ENCODE measurements at places on chromosomes 4 and X.

- no peak for DNase-seq
Observed at GRCh38 chr4:57445686-57446085, 335.5 kb upstream of the IGFBP7 start.

GRCh38 chr4:77911091-77911490, 48.5 kb downstream of the MRPL1 start:
- DNase-seq = no peak

DNA sequence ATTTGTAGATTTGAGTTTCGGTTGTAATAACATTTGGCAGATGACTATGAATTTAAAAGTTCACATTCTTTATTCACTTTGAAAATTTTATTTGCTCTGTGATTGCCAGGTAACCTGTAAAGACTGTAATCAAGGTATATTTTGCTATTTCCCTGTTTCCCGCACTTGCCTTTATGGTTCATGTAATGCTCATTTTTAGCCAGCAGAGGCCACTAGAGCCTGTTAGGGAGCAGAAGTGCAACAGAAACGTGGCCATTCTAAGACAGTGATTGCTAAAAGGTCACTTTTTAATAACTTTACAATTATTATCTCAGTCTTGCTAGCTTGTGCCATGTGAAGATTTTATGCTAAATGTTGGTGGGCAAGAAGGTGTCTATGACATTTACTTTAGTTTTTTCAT, 12.4 kb downstream of the YIPF6 start:
- DNase-seq = peak; percentile 30

GRCh38 chrX:312621-313331, 5.8 kb downstream of the GTPBP6 start:
- no peak for DNase-seq

GRCh38 chrX:145609951-145610511, 207.6 kb upstream of the SLITRK2 start:
- DNase-seq = no peak

DNA sequence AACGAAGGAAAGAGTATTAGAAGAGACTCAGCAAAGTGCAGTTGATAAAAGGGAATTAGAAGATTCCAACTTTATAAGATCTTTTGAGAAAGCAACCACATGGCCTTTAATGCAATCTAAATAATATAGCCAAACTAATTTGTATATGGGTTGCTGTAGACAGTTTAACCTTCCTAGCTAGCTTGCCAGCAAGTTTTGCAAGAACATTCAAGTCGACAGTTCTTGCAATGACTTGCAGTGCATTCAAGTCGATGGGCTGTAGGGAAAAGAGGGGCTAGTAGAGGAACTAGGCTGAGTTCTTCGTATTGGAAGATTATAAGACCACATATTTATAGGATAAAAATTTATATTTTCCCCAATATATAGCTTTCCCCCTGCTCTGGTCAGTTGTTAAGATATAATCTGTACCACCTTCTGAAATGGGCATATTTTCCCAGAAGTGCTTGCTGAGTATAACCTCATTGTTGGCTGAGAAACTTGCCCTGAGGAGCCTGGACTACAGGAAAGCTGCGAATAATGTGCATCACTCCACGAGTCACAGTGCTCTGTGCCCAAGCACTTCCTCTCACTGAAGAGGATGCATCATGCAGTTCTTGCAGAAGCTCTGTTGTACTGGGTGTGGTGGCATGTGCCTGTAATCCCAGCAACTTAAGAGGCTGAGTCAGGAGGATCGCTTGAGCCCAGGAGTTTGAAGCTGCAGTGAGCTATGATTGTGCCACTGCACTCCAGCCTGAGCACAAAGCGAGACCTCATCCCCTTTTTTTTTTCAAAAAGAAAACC, 56.7 kb downstream of the DOCK11 start:
- DNase-seq = no peak

GRCh38 chr4:154421618-154422017, 70.0 kb downstream of the DCHS2 start:
- no peak for DNase-seq

DNA sequence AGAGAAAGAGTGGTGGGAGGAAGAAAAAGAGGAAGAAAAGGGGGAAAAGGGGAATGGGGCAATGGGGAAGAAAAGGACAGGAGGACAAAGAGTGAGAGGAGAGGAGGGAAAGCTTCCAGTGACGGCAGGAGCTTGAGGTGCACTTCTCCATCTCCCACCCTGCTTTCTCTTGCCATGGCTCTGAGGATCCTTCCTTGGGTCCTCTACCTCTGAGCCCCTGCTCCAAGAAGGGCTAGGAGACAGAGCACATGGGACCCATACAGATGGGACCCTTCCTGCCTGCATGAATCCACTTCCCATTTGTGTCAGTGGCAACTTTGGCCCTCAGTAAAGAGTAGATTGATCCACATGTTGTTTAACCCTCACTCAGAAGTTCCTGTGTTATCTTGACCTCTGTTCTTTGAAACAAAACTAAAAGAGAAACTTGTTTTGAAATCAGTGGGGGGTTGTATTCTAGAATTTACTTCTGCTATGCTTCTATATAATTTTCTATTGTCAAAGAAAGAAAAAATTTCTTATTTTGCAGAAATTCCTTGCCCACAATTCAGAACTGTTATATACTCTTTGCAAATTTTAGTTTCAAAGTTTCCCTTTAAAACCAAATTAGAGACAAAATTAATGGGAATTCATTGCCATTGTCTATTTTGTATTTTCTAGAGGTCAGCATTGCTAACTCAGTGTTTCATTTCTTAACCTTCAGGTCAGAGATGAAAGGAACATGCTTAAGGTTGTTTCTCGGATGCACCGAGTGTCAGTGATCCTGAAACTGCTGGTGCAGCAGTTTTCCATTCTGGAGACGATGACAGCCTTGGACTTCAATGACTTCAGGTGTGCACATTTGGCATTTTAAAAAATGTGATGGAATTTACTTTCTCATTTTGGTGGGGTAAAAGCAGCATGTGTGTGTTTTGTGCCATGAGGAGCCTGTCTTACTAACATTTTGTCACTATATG, 5.0 kb downstream of the TDO2 start:
- no peak for DNase-seq

GRCh38 chr4:151527699-151528098, 118.7 kb downstream of the FHIP1A start:
- no peak for DNase-seq

DNA sequence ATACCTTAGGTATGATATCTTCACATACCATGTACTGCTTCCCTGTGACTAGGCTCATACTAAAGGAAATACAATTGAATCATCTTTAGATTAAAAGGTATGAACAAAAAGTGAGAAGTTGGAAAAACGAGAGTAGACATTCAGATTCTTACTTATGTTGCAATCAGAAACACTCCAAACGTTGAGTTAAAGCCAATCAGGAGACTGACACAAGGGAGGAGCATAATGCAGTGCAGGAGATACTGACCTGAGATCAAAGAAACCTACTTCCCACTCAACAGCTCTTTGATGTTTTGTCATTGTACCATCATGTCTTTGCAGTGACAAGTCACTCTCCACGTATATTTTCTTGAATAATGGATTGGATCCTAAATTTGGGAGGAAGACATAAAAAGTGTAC, 8.9 kb upstream of the PCDH18 start:
- DNase-seq = peak; percentile 7

DNA sequence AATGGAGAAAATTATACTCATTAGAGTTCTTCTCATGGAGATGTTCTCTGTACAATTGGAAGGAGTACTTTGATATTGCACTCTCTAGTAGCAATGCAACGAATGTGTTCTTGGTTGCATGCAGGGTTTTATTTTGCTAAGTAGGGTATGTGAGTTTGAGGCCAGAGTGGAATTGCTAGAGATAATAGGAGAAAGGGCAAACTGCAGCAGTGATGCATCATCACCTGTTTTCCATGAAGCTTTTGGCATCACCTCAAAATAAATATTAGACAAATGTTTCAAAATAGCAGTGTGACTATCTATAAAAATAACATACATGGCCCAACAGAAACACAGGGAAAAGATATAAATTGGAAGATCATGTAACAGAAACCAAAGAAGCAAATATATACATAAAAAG, 93.3 kb downstream of the TIGD2 start:
- no peak for DNase-seq
